Stimulated activated naive CD8-positive, alpha-beta T cell treated with anti-CD3 and anti-CD28 coated beads, Interleukin-15, amount 100 ng/mL, for 72 hours (primary cell): ENCODE measurements at places on chromosomes 4 and X.

- DNase-seq, result no peak
Measured at GRCh38 chr4:61922766-61923165, 722.6 kb downstream of the ADGRL3 start.

- DNase-seq, result no peak
Measured at GRCh38 chr4:16579866-16580265, 318.6 kb downstream of the LDB2 start.

- DNase-seq, result no peak
Measured at GRCh38 chr4:68326141-68326540, 23.7 kb downstream of the YTHDC1 start.

GRCh38 chr4:69025191-69025998, 70.9 kb upstream of the UGT2B7 start:
- no peak for DNase-seq

- DNase-seq, result no peak
Measured at GRCh38 chr4:154927126-154927680, 146.1 kb downstream of the RBM46 start.

GRCh38 chr4:1819816-1820215, 26.7 kb downstream of the FGFR3 start:
- DNase-seq, result no peak

- DNase-seq, result no peak
Measured at GRCh38 chrX:63809173-63809572, 24.2 kb upstream of the ARHGEF9 start.

DNA sequence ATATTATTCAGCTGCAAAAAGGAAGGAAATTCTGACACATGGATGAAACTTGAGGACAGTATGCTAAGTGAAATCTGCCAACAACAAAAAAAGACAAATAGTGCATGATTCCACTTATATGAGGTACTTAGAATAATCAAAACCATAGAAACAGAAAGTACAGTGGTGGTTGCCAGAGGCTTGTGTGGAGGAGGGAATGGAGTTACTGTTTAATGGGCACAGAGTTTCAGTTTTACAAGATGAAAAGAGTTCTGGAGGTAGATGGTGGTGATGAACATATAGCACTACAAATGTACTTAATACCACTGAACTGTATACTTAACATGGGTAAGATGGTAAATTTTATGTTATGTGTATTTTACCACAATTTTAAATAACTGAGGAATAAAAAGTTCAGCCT, 212.0 kb upstream of the KLF3 start:
- DNase-seq, result peak; percentile 19

DNA sequence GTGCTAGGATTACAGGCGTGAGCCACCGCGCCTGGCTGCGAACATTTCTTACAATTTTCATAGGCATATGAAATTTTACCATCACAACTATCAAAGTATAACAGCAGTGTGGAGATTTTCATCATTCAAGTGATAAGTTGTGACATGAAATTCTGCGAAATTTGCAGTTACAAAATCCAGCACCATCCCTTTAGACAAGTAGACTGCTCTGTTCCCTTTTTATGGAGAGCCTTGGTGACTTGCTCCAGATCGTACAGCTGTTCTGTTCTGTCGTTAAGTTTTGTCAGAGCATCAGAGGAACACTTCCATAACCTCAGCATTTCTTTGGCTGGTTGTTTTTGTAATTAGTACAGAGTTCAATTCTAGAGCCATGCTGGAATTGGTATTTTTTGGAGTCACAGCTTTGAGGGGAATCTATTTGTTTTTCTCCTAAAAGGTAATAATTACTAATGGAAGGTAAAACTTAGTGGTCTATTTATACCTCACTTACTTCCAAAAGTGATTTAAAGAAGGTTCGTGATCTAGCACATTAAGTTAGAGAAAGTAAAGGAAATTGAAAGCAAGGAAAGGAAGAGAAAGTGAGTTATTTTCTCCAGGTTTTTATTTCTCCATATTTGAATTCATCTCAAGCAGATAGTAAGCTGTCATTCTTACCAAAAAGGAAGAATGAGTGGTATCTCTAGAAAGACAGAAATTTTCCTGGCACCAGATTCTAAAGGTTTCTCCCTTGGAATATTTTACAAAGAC, 22.1 kb downstream of the ZRSR2 start:
- DNase-seq, result no peak

- DNase-seq, result no peak
Measured at GRCh38 chr4:108060686-108061321, 71.1 kb downstream of the HADH start.

GRCh38 chr4:97819294-97819693, 324.0 kb downstream of the STPG2 start:
- no peak for DNase-seq

- no peak for DNase-seq
Measured at GRCh38 chr4:19829101-19829500, 422.6 kb upstream of the SLIT2 start.

DNA sequence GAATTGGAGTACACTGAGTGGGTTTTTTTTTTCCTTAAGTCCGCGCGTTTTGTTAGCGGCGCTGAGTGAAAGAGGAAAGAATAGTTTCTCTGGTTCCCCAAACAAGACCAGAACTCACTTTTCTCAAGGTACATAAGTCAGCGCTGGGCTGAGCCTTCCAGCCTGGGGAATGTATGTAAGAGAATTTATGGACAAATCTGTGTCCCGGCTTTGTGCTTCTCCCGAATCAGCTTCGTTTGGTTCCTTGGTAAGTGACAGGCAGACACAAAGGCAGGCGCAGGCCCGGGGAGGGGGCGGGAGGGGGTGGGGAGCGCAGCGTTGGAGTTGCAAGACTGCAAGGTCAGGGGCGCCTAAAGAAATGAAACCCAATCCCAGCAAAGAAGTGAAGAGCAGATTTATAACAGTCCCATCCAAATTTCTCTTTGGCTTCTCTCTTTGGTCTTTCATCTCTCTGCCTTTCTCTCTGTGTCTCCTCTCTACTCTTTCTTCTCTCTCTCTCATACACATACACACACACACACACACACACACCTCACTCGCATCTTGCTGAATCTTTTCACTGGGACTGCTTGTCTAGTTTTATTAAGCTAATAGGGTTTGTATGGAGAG, 981 bp downstream of the TET2 start:
- DNase-seq, result no peak

DNA sequence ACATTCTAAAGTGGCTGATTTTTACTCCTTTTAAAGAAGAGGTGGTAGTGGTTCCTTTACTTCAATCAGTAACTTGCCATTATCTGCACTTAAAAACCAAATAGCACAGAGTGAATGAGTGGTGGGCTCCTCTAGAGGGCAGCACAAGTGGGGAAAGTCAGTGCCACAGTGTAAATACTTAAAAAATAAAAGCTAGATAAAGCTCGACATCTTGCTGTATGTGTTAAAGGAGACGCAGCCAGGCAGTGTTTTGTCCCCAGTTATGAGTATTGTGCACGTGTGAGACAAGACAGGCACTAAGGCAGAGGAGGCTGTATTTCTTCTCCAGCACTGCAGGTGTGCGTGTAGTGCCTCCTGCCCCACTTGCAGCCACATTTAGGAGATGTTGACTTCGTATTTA, 24.6 kb downstream of the NAP1L5 start:
- DNase-seq, result peak; percentile 29

DNA sequence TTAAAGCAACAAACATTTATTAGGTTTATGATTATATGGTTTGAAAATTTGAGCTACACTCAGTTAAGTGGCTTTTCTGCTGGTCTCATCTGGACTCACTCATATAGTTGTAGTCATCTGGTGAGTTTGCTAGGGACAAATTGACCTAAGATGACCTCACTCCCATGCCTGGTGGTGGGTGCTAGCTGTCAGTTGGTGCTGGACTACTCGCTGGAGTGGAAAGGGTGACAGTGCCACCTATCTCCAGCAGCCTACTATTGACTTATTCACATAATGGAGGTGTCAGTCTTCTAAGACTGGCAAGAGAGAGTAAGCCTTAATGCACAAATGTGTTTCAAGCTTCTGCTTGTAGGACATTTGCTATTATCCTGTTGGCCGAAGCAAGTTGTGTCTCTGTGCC, 88.2 kb downstream of the TASL start:
- no peak for DNase-seq

DNA sequence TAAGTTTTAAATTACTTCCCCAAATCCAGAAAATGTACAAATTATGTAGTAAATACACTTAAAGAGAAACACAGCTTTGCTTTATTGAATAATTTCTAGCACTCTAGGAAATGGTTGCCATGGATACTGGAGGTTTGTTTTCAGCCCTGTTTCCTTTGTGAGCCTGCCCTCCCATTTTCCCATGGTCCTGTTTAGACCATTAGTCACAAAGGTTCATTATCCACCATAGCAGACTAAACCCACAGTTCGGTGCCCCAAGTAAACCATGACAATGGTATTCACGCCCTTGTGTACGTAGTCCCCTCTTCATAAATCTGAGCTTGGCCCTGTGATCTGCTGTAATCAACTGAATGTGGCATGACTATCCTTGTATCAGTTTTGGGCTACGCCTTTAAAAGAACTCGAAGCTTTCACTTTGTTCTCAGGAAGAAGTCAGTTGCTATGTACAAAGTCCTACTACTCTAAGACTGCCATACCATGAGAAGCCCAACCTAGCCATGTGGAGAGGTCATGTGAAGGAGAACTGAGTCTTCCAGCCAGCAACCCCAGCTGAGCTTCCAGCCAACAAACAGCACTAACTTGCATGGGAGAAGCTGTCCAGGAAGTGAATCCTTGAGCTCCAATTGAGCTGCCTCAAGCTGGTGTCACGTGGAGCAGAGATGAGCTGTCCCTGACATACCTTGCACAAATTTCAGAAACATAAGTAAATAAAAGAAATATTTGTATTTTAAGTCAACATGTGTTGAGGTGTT, 300.4 kb downstream of the LDB2 start:
- no peak for DNase-seq

GRCh38 chr4:86300516-86300915, 59.3 kb downstream of the MAPK10 start:
- no peak for DNase-seq

GRCh38 chr4:169256101-169256612, 14.6 kb downstream of the SH3RF1 start:
- no peak for DNase-seq

- DNase-seq, result no peak
Measured at GRCh38 chr4:133130171-133130570, 18.9 kb upstream of the PCDH10 start.

GRCh38 chrX:34810916-34811315, 131.7 kb upstream of the FAM47B start:
- no peak for DNase-seq

DNA sequence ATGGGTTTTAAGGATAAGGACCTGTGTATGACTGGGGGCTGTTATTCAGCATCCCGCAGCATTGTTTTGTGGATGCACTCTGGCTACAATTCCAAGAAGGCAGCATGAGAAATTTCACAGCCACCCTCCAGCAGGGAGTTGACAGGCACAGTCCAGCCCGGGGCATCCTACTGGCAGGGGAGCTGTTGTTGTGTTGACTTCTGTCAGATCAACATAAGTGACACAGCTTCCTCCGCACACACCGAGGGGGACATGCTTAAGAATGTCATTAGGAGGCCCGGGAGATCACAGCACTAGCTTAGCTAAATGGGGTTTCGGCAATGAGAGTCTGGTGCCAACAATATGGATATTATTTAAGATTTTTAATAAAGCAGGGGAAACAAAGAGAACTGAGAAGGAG, 326.5 kb downstream of the ASMT start:
- DNase-seq, result no peak

- no peak for DNase-seq
Measured at GRCh38 chrX:40867352-40867751, 132.0 kb upstream of the MED14 start.

GRCh38 chr4:6582889-6583490, 8.0 kb downstream of the MAN2B2 start:
- no peak for DNase-seq
